ENCODE measurements at places on chromosomes 4 and X.

DNA sequence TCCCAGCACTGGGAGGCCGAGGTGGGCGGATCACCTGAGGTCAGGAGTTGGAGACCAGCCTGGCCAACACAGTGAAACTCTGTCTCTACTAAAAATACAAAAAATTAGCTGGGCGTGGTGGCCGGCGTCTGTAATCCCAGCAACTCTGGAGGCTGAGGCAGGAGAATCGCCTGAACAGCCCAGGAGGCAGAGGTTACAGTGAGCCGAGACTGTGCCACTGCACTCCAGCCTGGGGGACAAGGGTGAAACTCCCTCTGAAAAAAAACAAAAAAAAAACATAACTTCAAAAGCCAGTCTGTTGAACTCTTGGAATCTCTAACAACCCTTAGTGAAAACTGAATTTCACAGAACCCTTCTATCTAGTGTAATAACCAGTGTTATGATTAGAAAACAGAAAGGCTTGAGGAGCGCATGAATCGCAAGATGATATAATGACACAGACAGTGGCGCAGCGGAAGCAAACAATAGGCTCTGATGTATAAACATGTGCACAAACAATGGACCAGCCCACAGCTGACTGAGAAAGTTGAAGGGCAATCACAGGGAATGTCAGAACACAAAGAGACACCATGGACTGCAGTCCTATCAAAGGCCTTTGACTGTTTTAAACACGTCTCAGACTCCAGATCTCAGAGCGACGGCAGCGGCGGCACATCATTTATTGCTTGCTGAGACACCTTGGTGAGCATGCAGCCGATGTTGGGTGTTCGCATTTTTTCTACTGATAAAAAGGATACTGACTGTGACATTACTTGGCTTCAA, 81.6 kb downstream of the NSUN7 start:
- no peak for DNase-seq

- peak; percentile 73 for DNase-seq
Measured at GRCh38 chrX:40996886-40997530, 88.2 kb upstream of the USP9X start.

- DNase-seq, result no peak
Measured at GRCh38 chrX:97787849-97788248, 904.1 kb downstream of the RPA4 start.

DNA sequence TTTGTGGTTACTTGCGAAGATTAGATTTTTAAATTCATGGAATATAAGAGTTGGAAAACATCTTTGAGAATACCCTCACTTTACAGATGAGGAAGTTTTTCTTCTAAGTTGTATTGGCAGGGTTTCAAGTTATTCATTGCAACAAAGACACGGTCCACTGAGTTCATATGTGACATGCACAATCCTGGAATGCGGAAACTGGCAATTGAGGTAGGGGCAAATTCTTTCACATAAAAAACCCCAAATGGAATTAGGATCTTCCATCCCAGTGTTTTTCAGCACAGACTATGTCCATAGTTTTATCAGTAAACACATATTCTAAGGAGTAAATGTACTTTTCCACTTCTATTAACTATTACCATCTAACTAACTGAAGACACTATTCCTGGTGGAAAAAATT, 81.8 kb upstream of the NAP1L5 start:
- no peak for DNase-seq

GRCh38 chr4:47577779-47578553, 92.9 kb downstream of the ATP10D start:
- DNase-seq, result peak; percentile 34

- DNase-seq, result peak; percentile 46
Measured at GRCh38 chr4:151004222-151004621, 10.9 kb downstream of the LRBA start.

- no peak for DNase-seq
Measured at GRCh38 chr4:159193046-159193620, 90.3 kb downstream of the RAPGEF2 start.

- DNase-seq, result no peak
Measured at GRCh38 chr4:1215141-1216075, 33.5 kb downstream of the CTBP1 start.

DNA sequence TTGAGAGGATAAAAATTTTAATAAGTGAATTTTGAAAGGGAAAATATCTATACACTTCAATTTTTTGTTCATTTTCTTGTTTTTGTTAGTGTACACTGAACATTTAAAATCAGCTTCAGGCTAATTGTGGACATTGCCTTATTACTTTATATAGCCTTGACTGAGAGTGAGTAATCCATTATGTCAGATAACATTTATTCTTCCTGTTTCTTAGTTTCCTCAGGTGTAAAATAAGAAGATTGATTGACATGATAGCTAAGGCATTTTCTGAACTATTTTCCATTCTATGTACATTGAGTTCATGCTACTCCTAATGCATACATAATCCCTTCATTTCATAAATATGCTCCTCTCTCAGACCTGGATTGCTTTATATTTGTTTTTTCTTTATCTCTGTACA, 607.3 kb upstream of the AADAT start:
- no peak for DNase-seq

- no peak for DNase-seq
Measured at GRCh38 chrX:132188175-132188574, 31.1 kb downstream of the RAP2C start.

GRCh38 chr4:85398276-85398675, 76.7 kb upstream of the ARHGAP24 start:
- peak; percentile 52 for DNase-seq

- DNase-seq, result no peak
Measured at GRCh38 chrX:19966056-19966455, 24.8 kb downstream of the BCLAF3 start.

Measured in mesenchymal stem cell (in vitro differentiated cells and primary cell).